ENCODE measurements at places on chromosomes 1 and 21.

- DNase-seq, result peak; percentile 74
Measured at GRCh38 chr1:30801771-30802198, 44.2 kb upstream of the LAPTM5 start.

GRCh38 chr1:168098534-168099320, 38.0 kb downstream of the GPR161 start:
- no peak for DNase-seq

DNA sequence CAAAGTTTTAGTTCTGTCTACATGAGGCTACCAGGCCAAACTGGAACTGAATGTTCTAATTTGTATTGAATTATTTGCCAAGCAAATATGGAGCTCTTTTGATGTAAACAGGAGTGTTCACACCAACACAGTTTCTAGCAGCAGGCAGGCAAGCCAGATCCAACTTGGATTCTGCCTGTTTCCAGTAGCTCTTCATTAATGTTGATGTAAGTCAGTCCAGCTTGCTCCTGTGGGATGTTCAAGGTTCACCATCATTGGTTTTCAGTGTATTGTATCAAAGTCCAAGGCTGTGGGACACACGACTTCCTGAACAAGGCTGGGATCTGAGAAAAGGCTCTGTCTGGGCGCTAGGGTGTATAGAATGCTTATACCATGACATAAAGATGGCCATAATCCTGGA, 68.1 kb downstream of the PAPPA2 start:
- DNase-seq, result no peak

DNA sequence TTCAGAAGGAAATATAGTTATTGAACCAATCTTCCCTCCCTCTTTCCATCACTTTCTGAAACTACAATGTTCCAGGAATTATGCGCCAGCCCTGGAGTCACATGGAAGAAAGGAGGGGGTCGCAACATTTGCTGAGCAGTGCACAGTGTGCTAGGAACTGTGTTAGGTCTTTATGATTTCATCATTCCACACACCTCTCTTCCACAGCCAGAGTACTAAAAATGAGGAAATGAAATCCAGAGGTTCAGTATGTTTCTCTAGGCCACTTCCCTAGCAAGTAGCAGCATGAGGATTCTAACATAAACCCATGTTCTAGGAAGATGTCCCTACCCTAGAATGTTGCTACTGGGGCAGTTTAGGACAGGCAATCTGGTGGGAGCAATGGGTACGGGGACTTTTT, 158.1 kb downstream of the SLC45A1 start:
- DNase-seq, result no peak

GRCh38 chr1:235557495-235557894, 53.2 kb upstream of the B3GALNT2 start:
- no peak for DNase-seq

- no peak for DNase-seq
Measured at GRCh38 chr1:18955131-18955440, 1.4 kb downstream of the IFFO2 start.

GRCh38 chr1:159942632-159943277, 2.7 kb downstream of the IGSF9 start:
- DNase-seq, result no peak

GRCh38 chr1:247538561-247538960, 2.3 kb upstream of the OR2C3 start:
- no peak for DNase-seq

GRCh38 chr1:199685369-199685768, 342.1 kb upstream of the NR5A2 start:
- no peak for DNase-seq

- no peak for DNase-seq
Measured at GRCh38 chr21:29473808-29474207, 175.1 kb downstream of the BACH1 start.

GRCh38 chr1:228142701-228143136, 2.6 kb downstream of the GUK1 start:
- DNase-seq, result no peak

DNA sequence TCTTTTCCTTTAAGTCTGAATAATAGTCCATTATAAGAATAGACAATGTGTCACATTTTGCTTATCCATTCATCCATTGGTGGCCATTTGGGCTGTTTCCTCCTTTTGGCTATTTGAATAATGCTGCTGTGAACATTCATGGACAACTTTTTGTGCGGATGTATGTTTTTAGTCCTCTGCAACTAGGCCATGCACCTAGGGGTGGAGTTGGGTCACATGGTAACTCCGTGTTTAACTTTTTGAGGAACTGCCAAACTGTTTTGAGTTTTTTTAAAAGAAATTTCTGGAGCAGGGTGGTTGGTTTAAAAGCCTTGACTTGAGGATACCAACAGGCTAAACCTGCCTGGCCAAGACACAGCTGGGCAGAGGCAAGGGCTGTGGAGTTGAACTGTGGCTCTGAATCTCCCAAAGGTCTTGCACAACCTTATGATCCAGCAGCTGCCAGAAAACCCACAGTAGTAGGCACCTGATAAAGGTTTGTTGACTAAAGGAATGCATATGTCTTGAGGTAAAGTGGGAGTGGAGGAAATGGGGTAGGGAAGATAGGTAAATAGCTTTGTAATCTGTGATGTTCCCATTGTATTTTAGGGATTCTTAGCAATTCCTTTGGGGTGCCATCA, 5.6 kb upstream of the RPTN start:
- no peak for DNase-seq

GRCh38 chr1:173255214-173255813, 48.2 kb upstream of the TNFSF4 start:
- DNase-seq, result no peak

DNA sequence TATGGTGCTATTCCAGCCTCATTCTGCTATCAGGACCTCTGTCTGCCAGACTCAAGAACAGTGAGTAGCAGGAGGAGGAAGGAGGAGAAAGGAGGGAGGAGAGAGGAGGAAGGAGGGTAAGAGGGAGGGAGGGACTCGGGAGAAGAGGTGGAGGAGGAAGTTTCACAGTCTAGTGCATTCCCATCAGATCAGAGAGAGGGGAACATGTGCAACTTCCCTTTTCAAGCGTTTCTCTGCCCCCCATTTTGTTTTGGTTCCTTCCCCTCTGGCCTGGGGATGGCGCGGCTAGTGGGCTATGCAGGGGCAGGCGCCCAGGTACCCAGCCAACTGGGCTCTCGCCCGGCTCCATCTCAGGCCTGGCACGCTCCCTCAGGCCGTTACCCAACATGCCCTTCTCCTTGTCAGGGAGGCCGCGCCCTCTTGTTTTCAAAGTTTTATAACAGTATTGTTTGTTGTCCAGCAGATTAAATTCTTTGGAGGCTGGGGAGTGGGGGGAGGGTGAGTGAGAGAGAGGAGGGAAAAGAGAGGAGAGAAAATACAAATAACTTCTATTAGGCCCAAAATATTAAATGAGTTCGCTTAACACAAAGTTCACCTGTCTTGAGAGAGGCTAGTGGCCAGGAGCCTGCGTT, 56.0 kb downstream of the CD46 start:
- peak; percentile 25 for DNase-seq

DNA sequence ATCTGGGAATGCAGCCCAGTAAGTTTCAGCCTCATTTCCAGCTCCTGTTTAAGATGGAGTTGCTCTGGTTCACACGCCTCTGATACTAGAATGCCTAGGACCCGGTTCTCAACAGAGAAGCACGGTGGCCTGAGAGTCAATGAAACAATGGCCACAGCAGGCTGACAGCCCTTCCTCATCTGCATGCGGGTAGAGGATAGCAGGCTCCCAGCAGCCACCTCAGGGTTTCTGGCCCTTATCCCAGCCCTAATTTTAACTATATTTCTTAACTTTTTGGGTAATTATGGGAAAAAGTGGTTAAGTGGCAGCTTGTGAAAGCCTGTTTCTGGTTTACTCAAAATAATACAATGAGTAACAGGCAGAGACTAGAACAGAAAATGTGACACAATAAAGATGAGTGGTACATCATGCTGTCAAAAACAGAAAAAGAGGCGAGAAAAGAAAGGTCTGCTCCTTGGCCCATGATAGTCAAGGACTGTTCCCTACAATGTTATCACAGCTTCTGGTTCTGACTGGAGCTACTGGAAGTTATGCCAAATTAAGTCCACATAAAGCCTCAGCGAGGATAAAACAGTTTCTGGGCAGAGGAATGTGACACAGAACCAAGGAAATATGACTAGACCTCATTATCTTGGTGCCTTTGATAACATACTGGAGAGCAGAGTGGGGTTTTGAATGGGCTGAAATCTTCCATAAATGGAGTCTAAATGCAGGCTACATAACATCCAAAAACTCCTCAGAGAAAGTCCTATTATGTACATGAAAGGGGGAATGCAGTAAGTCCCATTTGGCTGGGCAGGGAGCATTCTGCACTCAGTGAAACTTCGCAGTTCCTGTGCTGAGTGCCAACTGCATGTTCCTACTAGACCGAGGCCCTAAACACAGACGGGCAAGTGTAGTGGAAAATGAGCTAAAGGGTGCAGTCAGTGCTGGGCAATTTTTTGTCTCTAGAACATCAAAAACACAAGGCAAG, 92.1 kb downstream of the NIBAN1 start:
- no peak for DNase-seq

GRCh38 chr1:201149400-201149799, 4.9 kb downstream of the TMEM9 start:
- no peak for DNase-seq

DNA sequence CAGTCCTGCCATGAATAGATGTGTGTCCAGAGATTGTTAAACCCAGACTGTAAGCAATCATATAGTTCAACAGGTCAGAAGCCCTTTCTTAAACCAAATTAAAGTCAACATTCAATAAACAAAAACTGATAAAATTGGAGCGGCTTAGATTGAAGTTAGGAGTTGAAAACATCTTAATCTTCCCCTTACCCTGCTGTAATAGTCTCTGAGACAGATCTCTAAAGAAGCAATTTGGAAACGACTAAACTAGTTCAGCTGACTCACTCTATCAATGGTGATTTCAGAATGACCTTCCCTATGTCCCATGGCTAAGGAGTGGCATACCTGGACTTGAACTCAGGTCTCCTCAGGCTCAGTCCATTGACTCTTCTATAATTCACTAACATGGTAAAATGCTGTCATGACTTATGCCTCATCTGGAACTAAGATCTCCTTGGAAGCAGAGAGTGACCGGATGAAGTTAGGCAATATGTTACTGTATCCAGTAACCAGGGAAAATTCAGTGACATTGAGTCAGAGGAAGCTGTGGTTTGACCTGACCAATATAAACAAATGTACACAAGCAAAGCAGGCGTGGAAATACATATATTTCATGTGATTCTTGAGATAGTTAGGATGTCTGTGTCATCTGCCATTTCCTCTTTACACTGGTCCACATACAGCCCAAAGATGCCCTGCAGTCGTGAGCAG, 30.1 kb downstream of the SGIP1 start:
- no peak for DNase-seq

GRCh38 chr1:186152620-186153239, 222.3 kb downstream of the TPR start:
- no peak for DNase-seq

- no peak for DNase-seq
Measured at GRCh38 chr1:204705888-204706837, 20.6 kb upstream of the LRRN2 start.

DNA sequence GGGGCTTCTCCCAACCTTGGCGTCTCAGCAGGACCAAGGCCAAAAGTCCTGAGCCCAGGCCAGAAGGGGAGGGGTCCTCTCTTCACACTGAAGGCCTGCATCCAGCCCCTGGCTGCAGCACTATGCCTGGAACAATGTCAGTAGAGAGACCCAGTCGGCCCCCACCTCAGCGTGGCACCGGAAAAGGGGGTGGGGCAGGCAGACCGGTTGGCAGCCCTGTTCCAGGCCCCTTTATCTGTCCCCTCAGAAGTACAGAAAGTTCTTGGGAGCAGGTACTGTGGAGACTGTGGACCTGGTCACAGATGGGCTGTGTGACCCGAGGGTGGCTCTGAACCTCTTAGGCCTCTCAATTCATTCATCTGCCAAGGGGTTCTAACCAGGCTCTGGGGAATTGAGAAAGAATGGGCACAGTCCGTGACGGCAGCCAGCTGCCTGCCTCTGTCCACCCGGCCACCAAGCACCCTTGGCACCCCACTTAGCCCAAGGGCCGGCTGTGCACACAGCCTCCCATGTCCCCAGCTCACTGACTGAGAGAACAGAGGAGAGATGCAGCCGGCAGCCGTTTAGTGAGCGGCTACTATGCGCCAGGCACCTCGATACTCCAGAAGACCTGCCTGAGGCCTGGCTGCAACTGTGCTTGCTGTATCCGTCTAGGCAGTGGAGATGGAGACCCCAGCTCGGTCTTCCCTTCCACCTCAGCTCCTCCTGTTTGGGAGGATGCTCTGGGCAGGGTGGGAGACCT, 23.9 kb downstream of the RUNX3 start:
- DNase-seq, result no peak

GRCh38 chr21:41707231-41707959, 59.5 kb downstream of the RIPK4 start:
- DNase-seq, result no peak

- no peak for DNase-seq
Measured at GRCh38 chr1:35825255-35825654, 17.4 kb downstream of the AGO4 start.

- DNase-seq, result no peak
Measured at GRCh38 chr1:116130356-116130755, 19.2 kb downstream of the MAB21L3 start.

- DNase-seq, result no peak
Measured at GRCh38 chr21:46004168-46004861, 22.7 kb downstream of the COL6A1 start.

GRCh38 chr1:244150665-244151064, 99.6 kb downstream of the ZBTB18 start:
- no peak for DNase-seq

- DNase-seq, result no peak
Measured at GRCh38 chr1:79792219-79792930, 785.8 kb upstream of the ADGRL4 start.
